ENCODE measurements at places on chromosomes 2 and 18.

DNA sequence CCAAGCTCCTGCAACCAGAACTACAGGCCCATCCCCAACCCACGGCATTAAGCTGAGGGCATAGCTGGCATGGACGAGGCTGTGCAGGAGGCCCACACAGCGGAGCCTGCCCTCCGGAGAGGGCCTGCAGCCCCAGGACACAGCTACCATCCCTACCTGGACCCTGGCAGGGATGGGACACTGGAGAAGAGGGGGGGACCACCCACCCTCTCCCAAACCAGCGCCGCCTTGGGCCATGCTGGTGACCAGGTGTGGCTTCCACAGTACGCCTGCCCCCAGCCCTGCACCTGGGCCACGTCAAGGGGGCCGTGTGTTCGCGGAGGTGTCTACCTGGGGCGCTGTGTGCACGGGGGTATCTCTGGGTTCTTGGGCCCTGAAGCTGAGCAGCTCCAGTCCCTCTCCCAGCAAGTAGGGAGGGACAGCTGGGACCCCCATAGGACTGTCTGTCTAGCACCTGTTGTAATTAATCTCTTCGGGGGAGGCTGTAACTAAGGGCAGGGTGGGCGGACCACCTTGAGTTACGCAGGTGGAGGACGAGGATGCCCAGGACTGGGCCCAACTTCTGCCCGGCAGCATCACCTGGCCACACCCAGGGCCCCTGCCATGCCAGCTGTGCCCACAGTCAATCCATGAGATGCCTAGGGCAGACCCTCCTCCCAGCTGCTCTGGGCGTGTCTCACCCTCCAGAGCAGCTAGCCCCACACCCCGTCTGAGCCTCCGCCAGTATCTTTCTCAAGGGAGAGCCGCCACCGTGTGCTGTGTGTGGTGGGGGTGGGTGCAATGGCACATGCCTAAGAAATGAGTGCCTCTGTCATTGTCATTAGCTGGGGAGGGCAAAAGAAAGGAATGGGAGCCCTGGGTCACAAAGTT, 18.3 kb downstream of the HS6ST1 start:
- no peak for DNase-seq

GRCh38 chr2:66699793-66700676, 265.1 kb downstream of the MEIS1 start:
- no peak for DNase-seq

DNA sequence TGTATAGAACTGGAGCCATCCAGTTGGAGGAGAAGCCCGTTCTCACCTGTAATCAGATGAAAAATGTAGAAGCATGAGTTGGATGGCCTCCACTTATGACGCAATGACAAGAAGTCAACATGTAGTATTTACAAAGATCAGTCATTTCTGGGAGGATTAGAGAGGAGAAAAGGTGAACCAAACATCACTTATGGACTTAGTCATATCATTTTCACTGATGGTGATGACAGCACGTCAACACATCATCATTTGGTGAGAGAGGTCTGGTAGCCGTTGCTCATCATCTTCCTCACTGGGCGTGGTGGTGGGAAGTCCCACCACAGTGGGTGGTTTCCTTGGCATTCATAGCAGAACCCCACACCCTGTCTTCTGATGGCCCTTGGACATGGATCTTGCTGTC, 264.2 kb upstream of the EPAS1 start:
- no peak for DNase-seq

DNA sequence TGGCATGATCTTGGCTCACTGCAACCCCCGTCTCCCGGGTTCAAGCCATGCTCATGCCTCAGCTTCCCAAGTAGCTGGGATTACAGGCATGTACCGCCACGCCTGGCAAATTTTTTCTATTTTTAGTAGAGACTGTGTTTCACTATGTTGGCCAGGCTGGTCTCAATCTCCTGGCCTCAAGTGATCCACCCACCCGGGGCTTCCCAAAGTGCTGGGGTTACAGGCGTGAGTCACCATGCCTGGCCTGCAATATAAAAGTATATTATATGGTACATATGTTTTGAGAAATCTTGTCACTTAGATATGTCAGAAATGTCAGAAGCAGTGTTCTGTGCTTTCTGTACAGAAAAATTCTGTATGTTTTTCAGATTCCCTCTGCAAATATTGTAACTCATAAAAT, 19.2 kb upstream of the XPO1 start:
- no peak for DNase-seq

- no peak for DNase-seq
These were observed 651 bp upstream of the STAM2 start for GRCh38 chr2:152176113-152176714.

DNA sequence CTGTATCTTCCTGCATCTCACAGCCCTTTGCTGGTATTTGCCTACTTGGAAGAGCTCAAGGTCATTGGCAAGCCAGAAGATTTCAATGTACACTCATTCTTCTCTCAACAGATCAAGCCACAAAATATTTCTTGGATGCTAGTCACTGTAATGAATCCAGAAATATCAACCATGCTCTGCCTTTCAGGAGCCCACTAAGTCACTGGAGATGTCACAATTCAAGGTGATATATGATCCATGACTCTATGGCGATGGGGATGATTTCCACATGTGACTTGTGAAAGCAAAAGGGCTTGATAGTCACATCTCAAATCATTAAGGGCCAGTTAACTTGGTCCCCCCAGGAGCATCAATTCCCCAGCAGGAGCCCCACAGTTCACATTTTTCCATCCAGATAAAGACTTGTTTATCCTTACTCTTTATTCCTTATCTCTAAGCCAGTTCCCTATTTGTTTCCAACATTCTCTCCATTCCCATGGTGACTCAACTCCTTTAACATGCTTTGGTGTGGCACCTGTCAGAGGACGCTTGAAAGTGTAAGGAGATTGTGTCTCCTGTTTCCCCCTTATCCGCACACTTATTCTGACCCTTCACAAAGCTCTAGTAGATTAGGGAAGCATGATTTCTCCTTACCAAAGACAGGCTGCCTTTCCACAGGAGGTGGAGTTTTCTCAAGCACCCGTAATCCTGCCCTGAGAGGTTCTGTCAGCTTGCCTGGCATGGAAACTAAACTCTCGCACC, 15.8 kb downstream of the PKDCC start:
- no peak for DNase-seq

DNA sequence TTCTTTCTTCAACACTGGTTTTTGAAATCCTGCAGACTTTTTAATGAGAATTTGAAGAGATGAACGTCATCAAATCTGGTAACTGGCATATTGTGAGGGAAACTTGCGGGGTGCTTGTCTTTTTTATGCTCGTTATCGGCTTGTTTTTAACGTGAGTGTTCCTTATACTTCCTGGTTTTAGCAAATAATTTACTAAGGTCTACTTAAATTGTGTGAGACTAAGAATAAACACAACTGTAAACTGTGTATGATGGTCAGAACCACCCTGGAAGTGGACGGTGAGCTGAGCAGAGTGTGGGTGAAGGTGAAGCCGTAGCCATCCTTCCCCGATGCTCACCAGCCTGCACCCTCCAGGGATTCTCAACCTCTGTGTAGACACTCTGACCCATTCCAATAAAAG, 82.3 kb upstream of the CDC42EP3 start:
- no peak for DNase-seq

- no peak for DNase-seq
These were observed 3.5 kb upstream of the TUBB6 start for GRCh38 chr18:12304351-12305210.

DNA sequence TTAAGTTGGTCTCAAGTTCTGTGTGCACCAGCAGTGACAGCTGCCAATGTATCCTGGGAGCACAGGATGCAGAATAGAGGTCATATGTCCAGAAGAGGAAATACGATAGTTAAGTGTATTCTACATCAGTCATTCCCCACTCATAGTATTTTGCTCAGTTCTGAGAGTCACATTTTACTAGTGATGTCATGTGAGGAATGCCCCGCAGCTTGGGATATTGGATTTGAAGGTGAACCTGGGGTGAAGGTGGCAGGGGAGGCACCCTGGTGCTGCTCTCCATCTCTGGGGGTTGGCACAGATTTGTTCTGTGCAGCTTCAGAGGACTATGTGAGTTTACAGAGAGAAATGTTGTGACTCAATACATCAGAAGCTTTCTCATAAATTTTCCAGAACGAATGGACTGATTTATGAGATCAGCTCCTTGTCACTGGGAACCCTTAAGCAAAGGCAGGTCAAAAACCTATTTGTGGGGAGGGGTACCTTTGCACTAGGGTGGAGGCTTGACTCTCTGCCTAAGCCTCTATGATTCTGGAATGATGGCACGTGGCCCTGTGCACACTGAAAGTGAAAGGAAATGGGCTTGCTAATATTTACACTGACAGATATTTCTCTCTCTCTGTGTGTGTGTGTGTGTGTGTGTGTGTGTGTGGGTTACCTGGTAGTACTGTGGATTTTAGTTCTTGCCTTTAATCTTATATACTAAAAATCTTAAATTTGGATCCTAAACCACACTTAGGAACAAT, 95.9 kb downstream of the NEB start:
- no peak for DNase-seq

GRCh38 chr18:22088029-22088428, 81.4 kb upstream of the GATA6 start:
- no peak for DNase-seq

- no peak for DNase-seq
These were observed 51.8 kb downstream of the HS1BP3 start for GRCh38 chr2:20599001-20599600.

- DNase-seq: no peak
These were observed 950.1 kb downstream of the TRIB2 start for GRCh38 chr2:13666582-13667414.

- no peak for DNase-seq
These were observed 1.8 kb downstream of the CHRNA1 start for GRCh38 chr2:174762464-174762863.

DNA sequence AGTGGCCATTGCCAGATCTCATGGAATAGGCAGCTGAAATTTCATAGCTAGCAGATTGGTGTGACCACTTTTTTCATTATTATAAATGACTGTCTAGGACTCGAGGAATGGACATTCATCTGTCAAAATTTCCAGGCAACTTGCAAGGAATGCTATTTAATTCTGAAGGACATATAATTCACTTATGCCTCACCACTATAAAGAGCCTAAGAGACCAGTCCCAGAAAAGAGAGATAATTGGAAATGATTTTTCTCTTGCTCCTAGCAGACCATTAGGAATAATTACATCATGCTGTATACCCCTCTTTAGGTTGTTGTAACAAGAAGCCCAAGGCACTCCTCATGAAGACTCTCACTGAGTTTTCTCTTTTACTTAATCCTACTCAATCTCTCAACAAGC, 557.4 kb upstream of the RAB6C start:
- DNase-seq: no peak

DNA sequence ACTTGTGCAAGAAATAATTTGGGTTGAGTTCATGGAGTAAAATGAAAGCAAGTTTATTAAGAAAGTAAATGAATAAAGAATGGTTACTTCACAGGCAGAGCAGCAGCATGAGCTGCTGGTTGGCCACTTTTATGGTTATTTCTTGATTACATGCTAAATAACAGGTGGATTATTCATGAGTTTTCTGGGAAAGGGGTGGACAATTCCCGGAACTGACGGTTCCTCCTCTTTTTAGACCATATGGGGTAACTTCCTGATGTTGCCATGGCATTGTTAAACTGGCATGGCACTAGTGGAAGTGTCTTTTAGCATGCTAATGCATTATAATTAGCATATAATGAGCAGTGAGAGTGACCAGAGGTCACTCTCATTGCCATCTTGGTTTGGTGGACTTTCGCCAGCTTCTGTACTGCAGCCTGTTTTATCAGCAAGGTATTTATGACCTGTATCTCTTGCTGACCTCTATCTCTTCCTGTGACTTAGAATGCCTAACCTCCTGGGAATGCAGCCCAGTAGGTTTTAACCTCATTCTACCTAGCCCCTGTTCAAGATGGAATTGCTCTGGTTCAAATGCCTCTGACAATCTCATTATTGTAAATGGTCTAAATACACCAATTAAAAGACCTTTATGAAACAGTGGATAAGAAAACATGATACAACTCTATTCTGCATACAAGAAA, 114.1 kb upstream of the FIGN start:
- no peak for DNase-seq

GRCh38 chr18:60038731-60039130, 138.9 kb downstream of the PMAIP1 start:
- DNase-seq: no peak

DNA sequence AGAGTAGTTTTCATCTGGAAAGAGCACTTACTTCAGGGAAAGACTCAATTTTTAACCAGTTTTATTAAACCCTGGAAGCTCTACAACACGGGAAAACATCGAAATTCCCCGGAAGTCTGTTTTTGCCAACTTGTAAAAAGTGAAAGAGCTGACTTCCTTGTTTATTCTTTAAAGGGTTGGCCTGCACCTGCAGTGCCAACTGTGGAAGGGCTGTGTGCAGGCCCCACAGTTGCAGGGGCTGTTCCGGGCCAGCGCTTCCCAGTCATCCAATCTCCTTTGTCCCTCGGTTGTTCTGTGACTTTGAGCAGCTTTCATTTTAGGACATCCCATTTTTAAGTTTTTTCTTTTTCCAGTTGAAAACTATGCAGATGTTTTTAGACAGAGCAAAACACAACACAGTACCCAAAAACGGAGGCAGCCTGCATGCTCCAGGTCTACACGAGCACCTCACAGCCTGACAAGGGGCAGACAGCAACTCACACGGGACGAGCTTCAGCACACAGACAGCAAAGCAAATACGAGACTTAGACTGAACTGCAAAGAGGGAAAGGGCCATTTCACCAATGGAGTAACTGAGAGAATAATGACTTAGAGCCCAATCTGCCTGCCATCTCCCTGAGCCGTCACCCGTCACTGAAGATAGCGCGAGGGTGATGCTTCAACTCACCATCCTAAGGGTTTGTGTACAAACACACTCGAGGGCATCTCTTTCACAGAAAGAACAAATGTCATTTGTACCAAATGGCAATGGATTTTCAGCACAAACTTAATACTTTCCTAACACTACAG, 70.6 kb downstream of the EMILIN2 start:
- no peak for DNase-seq

DNA sequence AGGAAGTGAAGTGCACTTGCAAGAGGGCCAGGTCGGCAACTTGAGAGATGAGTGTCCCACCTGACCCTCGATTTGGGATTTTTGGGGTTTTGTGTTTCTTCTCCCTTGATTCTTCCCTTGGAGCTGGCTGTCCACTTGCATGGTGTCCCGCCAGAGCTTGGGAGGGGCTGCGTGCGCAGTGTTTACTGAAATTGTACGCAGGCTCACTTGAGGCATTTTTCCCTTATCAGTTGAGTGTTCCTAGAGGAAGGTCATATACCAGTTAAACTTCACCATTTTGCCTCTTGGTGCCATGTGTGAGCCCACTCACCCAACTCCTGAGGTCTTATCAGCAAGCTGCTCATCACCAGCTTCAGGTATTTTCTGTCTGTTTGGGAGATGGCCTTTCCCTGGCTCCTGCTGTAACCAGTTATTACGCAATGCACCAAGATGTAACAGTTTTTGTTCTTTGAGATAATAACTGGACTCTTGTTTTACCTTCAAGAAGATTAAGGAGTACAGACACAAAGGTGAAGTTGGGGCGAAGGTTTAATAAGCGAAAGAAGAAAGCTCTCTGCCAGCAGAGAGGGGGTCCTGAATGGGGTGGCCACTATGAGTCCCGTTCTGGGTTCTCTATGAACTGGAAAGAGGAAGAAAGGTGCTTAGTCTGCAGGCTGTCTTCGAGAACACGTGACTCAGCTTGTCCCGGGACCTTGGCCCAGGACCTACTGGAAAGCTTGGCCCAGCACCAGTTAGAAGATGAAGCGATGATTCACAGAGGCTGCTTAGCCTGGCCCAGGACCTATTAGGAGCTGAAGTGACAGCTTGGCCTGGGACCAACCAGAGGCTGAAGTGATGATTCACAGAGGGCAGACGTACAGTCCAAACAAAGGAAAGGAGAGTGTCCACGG, 21.5 kb upstream of the TXNL4A start:
- DNase-seq: peak; percentile 43

GRCh38 chr2:85421260-85422071, 3.0 kb downstream of the SH2D6 start:
- DNase-seq: no peak

- DNase-seq: no peak
These were observed 36.2 kb downstream of the KIAA2012 start for GRCh38 chr2:202109139-202109736.
